Common myeloid progenitor, CD34-positive (primary cell): ENCODE measurements at places on chromosomes 2 and 18.

DNA sequence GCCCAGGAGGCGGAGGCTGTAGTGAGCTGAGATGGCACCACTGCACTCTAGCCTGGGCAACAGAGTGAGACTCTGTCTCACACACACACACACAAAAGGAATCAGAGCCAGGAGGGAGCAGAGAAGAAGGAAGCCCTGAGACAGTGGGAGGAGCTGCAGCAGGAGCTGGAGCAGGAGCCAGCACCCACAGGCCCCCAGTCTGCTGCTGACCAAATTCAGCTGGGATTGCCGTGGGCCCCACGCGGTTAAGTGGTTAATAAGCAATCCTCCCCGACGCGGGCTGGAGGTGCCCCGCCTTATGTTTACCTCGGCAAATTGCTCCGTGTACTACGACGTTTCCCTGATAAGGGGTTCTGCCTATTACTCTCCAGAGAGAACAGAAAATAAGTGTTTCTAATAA, 265.3 kb downstream of the TWIST2 start:
- DNase-seq = peak; percentile 6
- H3K27me3 ChIP-seq = no peaks in the 10 kb centered on the region
- peaks cover 5% of the 10 kb centered on the region for H3K36me3 ChIP-seq

GRCh38 chr2:221129657-221130056, 442.4 kb downstream of the EPHA4 start:
- no peak overlapping the region for H3K4me3 ChIP-seq
- no peaks in the 10 kb centered on the region for H3K27me3 ChIP-seq
- no peak overlapping the region for H3K27ac ChIP-seq
- H3K36me3 ChIP-seq = no peaks in the 10 kb centered on the region
- DNase-seq = no peak

DNA sequence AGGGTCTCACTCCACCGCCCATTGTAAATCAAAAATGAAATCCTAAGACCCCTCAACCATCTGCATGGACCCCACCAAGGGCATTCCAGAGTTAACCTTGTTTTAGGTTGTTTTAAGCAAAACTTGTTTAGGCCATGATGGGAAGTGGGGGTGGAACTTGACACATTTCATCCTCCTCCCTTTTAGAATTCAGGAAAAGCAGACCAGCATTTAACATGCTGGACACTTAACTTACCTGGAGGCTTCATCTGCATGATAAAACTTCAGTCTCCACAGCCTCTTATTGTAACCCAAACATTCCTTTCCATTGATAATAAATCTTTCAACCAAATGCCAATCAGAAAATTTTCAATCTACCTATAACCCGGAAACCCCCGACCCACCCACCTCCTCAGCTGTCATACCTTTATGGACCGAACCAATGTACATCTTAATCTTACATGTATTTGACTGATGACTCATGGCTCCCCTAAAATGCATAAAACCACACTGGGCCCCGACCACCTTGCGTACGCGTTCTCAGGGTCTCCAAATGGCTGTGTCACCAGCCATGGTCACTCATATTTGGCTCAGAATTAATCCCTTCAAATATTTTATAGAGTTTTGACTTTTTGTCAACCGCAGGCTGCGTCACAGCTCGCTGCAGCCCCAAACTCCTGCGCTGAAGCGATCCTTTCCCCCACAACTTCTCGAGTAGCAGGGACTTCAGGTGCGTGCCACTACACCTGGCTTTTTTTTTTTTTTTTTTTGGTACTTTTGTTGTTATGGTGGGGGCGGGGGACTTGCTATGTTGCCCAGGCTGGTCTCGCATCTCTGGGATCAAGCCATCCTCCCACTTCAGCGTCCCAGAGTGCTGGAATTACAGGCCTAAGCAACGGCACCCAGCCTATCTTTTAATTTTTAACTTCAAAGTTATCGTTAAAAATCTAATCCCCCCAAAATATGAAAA, 917 bp downstream of the MPPE1 start:
- no peaks in the 10 kb centered on the region for H3K36me3 ChIP-seq
- peak; percentile 18 for DNase-seq
- H3K27me3 ChIP-seq = no peaks in the 10 kb centered on the region
- peaks cover 8% of the 10 kb centered on the region for H3K4me1 ChIP-seq

GRCh38 chr2:204313256-204313655, 232.0 kb upstream of the PARD3B start:
- no peak overlapping the region for H3K4me3 ChIP-seq
- no peaks in the 10 kb centered on the region for H3K4me1 ChIP-seq
- DNase-seq = no peak
- H3K27me3 ChIP-seq = no peaks in the 10 kb centered on the region
- H3K36me3 ChIP-seq = no peaks in the 10 kb centered on the region
- H3K27ac ChIP-seq = no peak overlapping the region

DNA sequence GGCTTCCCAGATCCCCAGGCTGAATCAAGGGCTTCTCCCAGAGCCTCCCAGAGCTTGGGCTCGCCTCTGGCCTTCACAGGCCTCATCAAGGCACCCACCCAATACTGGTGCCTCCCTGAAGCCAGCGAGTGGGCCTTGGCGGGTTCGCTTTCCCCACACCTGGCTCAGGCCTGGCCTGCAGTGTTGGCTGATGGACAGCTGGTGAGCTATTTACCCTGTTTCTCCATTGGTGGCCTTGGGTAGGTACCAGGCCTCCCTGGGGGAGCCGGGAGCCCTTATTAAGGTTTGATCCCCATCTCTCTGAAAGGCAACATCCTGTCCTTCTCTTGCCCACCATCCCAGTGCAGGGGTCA, 18.2 kb upstream of the DUSP2 start:
- no peaks in the 10 kb centered on the region for H3K27me3 ChIP-seq
- DNase-seq = no peak
- no peaks in the 10 kb centered on the region for H3K36me3 ChIP-seq
- peaks cover 27% of the 10 kb centered on the region for H3K4me1 ChIP-seq

- no peak overlapping the region for H3K4me3 ChIP-seq
- no peaks in the 10 kb centered on the region for H3K36me3 ChIP-seq
- no peak overlapping the region for H3K27ac ChIP-seq
- no peaks in the 10 kb centered on the region for H3K27me3 ChIP-seq
- H3K4me1 ChIP-seq = no peaks in the 10 kb centered on the region
- DNase-seq = no peak
Measured at GRCh38 chr18:36328385-36328858, 30.9 kb downstream of the FHOD3 start.

DNA sequence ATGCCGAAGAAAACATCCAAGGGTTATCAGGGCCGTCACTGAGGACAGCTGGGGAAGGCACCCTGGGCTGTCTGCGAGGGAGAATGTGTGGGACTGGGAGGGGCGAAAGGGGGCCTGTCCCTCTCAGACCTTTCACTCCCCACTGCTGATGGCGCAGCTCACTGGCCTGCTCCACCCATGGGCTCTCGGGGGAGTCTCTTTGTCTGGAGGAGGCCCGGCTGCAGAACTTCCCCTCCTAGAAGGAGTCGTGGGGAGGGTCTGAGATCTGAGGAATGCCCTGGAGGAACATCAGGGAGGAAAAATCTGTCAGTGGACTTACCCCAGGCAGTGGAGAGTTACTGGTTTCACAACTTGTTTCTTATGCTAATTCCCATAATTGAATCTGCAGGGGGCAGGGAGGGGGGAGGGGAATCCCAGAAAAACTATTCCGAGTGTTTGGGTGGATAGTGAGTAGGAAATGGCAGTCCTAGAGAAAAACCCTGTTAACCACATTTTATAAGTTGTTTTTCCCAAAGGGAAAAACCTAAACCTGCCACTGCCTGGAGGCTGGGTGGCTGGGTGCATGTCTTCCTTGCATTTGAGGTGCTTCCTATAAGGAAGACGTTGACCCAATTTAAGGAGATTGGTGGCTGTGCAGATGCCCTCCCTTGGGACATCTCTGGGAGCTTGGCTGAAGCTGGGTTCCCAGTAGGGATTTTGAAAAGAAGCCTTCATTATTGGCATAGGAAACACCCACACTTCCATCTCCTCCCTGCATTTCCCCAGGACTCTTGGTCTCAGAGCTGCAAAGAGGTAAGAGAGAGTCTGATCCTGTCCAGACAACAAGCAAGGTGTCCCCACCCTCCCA, 11.7 kb upstream of the SEMA4C start:
- H3K4me3 ChIP-seq = no peak overlapping the region
- no peaks in the 10 kb centered on the region for H3K4me1 ChIP-seq
- peaks cover 2% of the 10 kb centered on the region for H3K27me3 ChIP-seq
- no peak overlapping the region for H3K27ac ChIP-seq
- no peaks in the 10 kb centered on the region for H3K36me3 ChIP-seq

DNA sequence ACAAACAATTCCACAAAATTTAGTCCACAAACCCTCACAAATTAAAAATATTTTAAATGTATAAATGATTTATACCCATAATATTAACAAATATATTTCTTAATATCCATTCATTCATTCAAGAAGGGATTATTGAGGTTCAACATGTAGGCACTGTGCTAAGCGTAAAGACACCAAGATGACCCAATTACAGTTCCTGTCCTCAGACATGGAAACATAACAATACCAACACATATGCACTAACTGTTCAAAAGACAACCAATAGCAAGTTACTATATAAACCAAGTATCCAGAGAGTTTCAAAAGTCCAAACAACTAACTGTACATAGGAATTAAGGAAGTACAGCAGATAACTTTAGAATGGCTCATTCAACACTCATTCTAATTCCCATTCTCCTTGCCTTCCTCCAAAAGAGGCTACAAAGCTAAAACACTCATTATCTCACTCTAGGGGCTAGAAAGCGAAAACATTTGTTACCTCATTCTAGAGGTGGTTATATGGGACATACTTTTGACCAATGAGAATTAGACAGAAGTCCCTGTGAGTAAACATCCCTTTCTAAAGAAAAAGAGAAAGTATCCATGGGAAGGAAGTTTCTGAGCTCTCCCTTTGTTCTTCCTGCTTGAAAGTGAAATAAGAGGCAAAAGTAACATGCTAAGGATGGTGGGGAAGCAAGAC, 292.4 kb downstream of the ZEB2 start:
- no peak overlapping the region for H3K27ac ChIP-seq
- no peaks in the 10 kb centered on the region for H3K36me3 ChIP-seq
- H3K27me3 ChIP-seq = no peaks in the 10 kb centered on the region

DNA sequence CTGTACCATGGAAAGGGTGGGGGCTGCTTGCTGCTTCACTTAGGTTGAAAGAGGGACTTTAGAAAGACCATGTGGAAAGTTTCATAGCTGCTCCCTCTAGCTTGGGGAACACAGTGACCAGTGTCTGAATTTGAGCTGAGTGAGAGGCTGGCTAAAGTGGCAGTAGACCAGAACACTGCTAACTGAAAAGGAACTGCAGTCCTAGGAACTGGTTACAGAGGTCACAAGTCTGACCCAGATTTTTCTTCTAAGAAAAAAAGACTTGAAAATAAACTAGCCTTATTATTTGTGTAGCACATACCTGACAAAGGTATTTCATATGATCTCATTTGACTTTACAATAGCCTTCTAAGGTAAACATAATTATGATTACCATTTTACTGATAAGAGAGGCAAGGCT, 153.6 kb downstream of the FSHR start:
- H3K27ac ChIP-seq = no peak overlapping the region
- no peak for DNase-seq
- H3K4me1 ChIP-seq = no peaks in the 10 kb centered on the region
- no peaks in the 10 kb centered on the region for H3K27me3 ChIP-seq

DNA sequence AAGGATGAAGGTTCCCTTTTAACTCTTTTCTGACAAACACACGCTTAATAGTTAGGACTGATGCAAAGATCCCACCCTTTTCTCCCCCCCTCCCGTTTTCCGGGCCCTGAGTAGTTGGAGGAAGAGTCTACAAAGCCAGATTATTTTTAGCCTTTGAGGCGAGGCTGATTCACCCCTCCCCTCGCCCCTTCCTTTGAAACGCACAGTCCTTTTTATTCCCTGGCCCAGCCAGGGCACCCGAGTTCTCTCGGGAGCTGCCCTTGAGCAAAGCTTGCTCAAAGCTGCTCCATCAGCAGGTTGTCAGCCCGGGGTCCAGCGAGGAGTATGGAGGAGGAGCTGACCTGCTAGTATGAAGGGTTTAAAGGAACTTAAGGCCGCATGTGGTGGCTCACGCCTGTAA, 47.1 kb upstream of the SPRED2 start:
- no peaks in the 10 kb centered on the region for H3K36me3 ChIP-seq
- H3K27ac ChIP-seq = no peak overlapping the region
- H3K4me3 ChIP-seq = no peak overlapping the region
- no peak for DNase-seq
- no peaks in the 10 kb centered on the region for H3K27me3 ChIP-seq

- no peaks in the 10 kb centered on the region for H3K27me3 ChIP-seq
- no peaks in the 10 kb centered on the region for H3K4me1 ChIP-seq
- H3K36me3 ChIP-seq = no peaks in the 10 kb centered on the region
- H3K27ac ChIP-seq = no peak overlapping the region
Measured at GRCh38 chr2:33371304-33372090, 105.0 kb upstream of the RASGRP3 start.

DNA sequence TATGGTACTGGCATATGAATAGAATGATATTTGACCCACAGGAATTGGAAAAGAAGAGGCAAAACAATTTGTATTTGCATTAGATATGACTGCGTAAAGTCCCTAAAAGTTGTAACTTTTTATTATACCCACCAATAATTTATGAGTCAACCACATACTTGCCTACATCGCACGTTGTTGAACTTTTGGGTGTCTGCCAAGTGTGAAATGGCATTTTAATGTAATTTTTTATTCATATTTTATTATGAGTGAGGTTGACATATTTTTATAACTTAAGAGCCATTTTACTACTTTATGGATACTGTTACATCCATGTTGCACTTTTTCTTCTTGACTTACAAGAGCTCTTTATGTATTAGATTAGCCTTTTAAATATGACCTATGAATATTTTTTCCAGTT, 4.6 kb downstream of the DSC2 start:
- no peak overlapping the region for H3K4me3 ChIP-seq
- no peaks in the 10 kb centered on the region for H3K36me3 ChIP-seq
- peaks cover 4% of the 10 kb centered on the region for H3K4me1 ChIP-seq

DNA sequence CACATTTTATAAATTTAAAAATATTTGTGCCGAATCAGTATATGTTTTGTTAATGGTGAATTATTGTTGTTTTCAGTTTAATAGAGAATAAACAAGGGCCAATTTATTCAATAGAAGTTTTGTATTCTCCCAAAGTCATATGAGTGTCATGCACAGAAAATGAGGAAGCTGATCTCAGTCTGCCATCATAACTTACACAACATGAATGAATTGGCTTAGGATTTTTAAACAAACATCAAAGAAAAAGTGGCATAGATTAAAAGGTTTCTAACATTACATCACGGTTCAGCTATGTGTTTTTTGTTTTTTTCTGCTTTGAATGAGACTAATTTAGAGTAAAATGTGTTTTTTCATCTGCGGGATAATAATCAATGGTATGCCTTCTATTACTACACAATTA, 123.4 kb upstream of the CTNNA2 start:
- H3K27ac ChIP-seq = no peak overlapping the region
- H3K36me3 ChIP-seq = no peaks in the 10 kb centered on the region
- no peak for DNase-seq
- H3K27me3 ChIP-seq = no peaks in the 10 kb centered on the region

DNA sequence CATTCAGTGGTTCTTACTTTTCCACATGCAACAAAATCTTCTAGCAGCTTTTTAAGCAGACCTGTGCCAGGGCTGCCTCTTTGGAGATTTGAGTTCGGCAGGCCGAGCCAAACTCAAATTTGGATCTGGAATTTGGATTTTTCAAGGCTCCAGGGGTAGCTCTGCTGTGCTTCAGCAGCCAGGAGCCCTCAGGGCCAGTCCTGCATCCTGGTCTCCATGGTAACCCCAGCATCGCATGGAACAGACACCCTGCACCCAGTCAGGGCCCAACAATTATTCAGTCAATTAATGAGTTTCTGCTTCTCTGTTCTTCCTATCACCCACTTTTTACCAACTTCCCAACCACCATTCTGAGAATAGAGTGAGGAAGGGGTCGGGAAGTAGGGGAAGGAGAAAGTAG, 30.0 kb downstream of the EN1 start:
- no peak overlapping the region for H3K27ac ChIP-seq
- no peaks in the 10 kb centered on the region for H3K36me3 ChIP-seq
- DNase-seq = no peak
- H3K4me3 ChIP-seq = no peak overlapping the region
- H3K27me3 ChIP-seq = peaks cover 22% of the 10 kb centered on the region
